ENCODE measurements at places on chromosomes 4 and X.

GRCh38 chr4:41933997-41934503 lies 1.2 kb upstream of the TMEM33 start:
- no peak for DNase-seq

- no peak for DNase-seq
Measured at GRCh38 chrX:2542826-2543521, 42.2 kb upstream of the DHRSX start.

DNA sequence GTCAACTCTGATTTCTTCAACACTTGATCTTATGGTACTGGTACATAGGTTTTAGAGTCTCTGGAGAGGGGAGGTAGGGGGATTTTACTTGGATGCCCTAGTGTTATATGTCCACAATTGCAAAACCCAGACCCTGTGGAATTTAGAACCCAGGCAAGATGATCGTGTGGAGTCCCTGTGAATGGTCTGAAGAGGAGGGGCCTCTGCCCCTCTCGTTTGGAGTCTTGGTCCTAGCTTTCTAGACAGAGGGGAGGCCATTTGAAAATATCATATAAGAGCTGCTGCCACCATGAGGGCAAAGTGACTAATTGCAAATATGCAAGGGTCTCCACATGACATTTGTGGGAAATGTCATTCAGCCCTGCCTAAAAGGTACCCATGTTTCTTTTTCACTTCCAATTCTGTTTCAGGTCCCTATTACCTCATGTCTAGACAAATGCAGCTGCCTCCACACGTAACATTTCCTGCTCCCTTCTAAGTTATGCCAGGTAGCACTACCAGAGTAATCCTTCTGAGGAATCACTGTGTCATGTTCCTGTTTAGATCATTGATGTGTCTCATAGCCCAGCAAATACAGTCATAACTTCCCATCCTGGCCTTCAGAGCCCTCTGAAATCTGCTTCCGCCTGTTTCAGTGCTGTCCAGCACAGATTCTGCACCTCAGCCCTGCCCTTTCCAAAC lies 126.8 kb downstream of the KLHL8 start:
- DNase-seq = peak; percentile 58

- DNase-seq = no peak
Measured at GRCh38 chr4:114364857-114365256, 233.8 kb upstream of the UGT8 start.

DNA sequence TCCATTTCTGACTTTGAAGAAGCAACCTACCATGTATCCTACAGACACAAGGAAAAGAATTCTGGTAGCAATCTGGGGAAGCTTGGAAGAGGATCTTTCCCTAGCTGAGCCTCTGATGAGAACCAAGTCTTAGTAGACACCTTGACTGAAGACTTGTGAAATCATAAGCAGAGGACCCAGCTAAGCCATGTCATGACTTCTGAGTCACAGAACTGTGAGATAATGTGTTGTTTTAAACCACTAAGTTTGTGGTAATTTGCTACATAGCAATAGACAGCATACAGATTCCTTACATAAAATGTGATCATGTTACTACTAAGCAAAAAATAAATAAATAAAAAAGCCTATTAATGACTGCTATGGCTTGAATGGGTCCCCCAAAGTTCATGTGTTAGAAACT lies 71.3 kb upstream of the ANKRD50 start:
- DNase-seq = no peak

DNA sequence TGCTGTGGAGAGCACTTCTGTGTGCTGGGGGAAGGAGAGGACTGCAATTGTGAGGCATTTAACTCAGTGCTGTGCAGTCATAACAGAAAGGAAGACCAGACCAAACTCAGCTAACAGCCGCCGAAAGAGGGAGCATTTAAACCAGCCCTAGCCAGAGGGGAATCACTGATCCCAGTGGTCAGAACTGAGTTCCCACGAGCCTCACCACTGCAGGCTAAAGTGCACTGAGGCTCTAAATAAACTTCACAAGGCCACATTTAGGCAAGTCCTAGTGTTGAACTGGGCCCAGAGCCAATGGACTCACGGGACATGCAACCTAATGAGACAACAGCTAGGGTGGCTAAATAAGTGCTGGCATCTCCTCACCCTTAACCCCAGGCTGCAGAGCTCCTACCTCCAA lies 20.4 kb downstream of the IQCM start:
- DNase-seq = no peak

DNA sequence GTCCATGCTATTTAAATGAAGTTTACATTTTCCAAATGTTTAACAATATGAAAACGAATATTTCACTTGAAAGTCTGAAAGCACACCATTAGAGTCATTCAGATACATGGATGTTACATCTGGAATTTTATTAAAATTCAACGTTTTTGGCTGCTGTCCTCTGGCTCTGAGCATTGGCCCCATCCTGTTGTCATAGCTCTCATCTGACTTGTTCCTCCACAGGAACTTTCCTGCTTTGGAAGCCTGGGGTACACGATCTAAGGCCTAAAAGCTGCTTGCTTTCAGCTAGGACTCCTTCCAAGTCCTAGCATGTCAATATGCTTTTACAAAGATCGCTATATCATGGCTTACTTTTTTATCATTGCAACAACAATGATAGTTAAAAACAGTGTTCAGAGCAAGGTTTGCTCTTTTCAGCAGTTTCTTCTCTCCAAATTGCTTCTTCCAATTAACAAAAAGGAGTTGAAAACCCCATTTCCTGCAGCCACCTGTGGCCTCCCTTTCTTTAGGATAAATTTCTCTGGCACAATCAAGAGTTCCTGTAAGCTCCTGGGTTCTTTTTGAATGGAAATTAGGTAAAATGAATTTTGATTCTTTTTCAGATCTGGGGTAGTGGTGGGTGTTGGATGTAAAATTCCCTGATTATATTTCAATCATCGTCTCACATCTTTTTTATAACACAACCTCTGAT lies 413.4 kb upstream of the AGA start:
- no peak for DNase-seq

DNA sequence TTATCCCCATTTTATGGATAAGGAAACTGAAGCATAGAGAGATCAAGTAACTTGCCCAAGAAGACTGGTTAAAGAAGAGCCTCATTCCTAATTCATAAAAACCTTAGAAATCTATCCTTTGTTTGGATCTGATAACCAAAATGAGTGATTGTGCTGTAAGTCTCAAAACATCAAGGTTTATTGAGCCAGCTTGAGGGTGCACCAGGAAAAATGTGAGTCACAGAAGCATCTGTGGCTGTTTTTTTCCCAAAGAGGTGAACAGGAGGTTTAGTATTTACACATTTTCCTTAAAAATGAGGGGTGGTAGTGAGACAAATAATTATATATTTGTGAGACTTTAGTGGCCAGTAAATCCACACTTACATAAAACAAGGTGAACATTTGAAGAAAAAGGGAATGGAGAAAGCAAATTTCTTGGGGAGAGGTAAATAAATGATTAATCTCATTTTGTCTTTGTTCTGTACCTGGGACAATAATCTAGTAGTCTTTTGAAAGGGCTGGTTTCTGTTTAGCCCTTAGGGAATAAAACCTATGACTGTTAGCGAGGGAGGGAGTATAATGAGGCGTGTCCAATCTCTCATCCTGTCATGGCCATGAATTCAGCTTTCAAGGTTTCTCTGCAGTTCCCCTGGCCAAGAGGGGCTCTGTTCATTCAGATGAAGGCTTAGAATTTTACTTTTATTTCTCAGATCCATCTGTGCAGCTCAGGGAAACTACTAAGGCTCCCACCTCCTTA lies 12.2 kb upstream of the FMR1 start:
- DNase-seq = no peak

DNA sequence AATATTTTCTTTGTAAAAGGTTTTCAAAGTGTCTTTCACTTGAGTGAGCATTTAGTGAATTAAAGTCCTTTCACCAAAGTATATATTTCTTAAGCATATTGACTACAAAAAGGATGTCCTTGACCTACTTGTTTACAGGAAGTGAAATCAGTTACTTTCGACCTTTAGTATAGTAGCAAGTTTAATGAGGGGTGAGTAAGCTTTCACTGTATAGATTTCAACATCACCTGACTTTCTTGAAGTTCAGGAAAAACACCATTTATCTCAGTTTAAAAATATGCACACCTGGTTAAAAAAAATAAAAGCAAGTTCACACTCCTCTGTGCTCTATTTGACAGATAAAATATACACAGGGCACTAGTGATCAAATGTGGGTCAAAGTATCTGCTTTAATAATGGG lies 88.1 kb downstream of the CCSER1 start:
- no peak for DNase-seq

DNA sequence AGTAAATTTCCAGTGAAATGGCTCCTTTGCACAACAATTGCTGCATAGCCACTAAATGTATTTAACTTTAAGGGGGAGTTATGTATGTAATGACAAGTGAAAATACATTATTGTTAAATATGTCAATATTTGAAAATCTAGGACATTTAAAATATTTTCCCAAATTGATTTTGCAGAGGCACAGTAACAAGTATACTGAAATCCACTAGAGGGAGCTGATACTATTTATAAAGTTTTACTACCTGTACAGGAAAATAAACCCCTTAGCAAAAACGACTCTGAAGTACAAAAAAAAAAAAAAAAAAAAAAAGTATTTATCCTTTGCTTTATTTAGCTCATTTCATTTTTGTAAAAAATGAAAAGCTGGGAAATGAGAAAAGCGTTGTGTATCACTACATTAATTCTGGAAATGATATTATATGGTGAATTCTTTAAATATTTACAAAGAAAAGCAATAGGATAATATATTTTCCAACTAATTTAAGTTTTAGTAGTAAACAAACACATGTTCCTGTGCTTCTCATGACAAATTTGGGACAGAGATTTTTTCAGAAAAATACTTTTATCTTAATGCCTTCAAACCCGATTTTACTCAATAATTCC lies 727.7 kb downstream of the DMD start:
- no peak for DNase-seq

DNA sequence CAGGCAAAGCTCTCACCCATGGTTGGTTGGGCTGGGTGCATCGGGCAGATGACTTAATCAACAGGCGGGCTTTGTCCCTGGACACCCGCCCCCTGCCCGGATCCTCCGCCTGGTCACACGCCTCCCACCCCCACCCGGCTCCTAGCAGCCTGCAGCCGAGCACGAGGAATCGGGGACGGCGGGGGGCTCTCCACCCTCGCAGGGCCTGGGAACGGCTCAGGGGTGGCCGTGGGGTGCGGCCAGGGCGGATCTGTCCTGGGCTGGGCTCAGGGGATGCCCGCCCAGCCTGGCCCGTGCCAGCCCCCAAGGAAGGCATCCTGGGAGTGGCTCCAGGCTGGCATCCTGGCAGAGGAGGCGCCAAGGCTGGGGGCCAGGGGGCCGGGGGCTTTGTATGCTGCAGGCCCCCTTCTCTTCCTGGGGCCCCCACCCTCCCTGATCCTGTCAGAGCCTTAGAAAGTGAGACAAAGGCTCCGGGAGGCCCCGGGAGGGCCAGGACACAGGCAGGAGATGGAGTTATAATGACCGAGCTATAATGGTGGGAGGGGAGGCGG lies 32.5 kb upstream of the FGFR3 start:
- DNase-seq = no peak

GRCh38 chr4:175443547-175443946 lies 368.5 kb downstream of the GPM6A start:
- DNase-seq = no peak

GRCh38 chr4:5963611-5964010 lies 54.6 kb downstream of the C4orf50 start:
- no peak for DNase-seq

DNA sequence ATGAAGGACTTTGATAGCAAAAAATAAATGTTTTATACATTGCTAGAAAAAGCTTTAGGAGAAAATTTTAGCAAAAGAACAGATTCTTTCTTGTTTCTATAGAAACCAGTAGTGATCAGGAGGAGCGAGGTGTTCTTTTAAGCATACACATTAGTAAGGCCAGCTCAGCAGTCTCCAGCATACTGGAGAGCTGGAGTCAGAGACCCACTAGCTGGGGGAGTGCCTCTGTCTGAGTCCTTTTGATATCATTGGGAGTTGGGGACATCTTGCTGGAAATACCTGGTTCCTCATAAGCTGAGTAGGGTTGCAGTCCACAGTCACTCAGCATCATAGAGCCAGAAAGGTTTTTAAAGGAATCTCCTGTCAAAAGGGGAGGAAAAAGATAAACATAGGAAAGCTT lies 67.4 kb downstream of the AFF2 start:
- no peak for DNase-seq

- DNase-seq = no peak
Measured at GRCh38 chr4:134560728-134561127, 359.1 kb upstream of the PABPC4L start.

DNA sequence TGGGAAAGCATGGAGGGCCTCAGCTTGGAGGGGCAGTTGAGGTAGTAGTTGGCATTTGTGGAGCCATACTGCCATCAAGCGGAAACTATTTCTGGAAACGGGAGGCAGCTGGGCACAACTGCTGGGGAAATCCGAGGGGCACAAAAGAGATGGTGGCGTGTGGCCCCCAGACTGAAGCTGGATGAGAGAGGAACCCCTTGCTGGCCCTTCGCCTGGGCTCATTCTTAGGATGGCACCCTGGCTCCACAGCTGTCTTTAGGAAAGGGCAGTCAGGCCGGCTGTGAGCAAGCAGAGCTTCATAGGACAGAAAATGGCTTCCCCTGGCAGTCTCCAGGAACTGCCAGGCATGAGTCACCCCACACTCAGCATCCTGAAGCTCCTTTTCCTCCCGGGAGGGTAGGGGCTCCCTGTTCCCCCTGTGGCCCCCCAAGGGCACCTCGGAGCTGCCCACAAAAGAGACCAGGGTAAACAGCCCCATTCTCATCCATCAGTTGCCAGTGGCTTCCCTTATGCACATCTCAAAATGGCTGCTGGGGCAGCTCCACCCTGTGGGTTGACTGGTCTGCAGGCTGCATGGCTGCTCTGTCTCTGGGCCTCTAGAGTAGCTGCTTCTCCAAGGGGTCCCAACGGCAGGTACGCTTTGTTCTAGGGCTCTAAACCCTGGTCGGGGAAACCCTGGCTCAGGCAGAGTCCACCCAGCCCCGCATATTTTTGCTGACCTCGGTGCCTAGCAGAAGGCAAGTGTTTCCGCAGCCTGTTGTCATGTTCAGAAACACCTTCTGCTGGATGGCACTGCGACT lies 64.7 kb downstream of the NBDY start:
- peak; percentile 2 for DNase-seq

DNA sequence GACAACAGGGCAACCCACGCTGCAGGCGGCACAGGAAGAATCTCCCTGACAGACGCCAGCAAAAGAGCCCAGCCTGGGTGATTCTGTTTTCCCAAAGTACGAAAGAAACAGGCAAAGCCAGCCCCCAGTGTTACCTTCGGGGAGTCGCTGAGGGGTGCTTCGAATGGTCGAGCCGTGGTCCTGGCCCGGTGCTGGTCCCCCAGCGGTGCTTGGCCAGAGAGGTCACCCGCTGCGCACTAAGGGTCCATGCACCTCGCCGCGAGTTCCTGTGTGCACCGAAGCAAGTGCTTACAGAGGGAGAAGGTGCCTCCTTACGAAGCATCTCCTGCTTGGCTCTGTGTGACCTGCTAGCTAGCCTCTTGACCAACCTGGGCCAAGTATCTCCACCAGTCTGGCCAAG lies 77.1 kb downstream of the HMX1 start:
- no peak for DNase-seq

GRCh38 chr4:14400307-14400706 lies 602.0 kb upstream of the CPEB2 start:
- no peak for DNase-seq

- no peak for DNase-seq
Measured at GRCh38 chr4:159173886-159174285, 71.0 kb downstream of the RAPGEF2 start.

- no peak for DNase-seq
Measured at GRCh38 chr4:68581383-68582338, 5.5 kb upstream of the UGT2B17 start.

GRCh38 chrX:116172976-116173375 lies 2.4 kb downstream of the AGTR2 start:
- DNase-seq = no peak
